ENCODE measurements at places on chromosomes 1 and 21.

- DNase-seq = no peak
Measured at GRCh38 chr21:43967981-43968380, 44.1 kb upstream of the TRAPPC10 start.

DNA sequence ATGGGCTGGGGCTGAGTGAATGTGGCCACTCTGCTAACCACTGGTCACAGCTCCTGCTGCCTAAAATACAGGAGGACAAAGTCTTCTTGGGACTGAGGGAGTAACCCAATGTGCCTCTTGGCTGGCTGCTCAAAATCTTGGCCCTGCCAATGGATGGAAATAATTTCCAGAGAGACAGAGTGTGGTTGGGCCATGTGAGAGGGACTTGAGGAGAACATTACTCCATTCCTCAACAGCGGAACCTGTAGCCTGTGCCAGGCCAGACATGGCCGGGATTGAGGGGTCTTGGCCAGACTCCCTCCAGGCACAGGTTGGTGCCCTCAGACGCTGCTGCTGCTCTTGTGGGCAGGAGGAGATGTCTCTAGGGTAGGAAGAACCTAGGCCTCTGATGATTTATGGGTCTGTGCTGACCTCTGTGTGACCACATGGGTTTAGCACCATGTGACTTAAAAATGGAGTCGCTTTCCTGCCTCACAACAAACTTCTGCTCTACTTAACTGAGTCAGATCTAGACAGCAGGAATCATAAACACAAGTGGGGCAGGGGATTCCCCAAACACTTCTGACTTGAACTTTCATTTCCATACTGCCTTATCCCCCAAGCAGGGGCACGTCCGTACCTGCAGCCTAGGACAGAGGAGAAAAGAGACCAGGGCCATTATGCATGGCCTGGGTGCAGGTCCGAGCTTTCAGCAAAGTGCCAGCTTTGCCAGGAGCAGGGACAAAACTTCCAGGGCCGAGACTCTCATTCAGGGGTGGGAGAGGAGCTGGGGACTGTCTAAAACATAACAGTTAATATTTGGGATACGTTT lies 79.2 kb downstream of the CD34 start:
- DNase-seq = no peak

DNA sequence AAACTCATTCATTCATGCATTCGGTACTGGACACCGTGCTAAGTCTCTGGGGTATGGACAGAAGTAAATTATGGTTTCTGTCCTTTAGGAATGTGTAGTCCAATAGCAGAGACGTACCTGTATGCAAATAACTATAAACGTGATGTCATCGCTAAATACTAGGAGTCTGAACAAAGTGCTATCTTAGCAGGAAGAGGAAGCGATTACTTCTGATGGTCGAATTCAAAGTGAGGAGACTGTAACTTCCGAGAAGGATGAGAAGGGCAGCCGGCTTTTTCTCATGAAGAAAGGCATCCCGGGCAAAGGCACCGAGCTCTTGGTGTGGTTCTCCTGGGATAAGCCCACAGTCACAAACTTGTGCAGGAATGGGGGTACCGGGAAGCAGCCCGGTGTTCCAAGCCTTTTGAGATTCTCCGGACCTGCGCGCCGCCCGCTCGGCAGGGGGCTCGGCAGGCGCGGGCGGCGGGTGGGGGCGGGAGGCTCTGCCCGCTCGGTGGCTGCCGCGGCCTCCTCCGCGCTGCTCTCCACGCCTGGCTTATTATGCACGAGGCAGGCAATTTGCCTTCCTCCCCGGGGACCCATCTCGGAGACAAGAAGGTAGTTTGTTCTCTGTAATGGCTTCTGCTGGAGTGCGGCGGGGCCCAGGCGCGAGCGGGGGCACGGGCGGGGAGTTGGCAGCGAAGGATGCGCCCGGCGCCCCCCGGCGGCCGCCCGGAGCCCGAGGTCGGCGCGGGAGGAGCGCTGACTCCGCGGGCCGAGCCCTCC lies 67.5 kb upstream of the CD1D start:
- DNase-seq = peak; percentile 43

DNA sequence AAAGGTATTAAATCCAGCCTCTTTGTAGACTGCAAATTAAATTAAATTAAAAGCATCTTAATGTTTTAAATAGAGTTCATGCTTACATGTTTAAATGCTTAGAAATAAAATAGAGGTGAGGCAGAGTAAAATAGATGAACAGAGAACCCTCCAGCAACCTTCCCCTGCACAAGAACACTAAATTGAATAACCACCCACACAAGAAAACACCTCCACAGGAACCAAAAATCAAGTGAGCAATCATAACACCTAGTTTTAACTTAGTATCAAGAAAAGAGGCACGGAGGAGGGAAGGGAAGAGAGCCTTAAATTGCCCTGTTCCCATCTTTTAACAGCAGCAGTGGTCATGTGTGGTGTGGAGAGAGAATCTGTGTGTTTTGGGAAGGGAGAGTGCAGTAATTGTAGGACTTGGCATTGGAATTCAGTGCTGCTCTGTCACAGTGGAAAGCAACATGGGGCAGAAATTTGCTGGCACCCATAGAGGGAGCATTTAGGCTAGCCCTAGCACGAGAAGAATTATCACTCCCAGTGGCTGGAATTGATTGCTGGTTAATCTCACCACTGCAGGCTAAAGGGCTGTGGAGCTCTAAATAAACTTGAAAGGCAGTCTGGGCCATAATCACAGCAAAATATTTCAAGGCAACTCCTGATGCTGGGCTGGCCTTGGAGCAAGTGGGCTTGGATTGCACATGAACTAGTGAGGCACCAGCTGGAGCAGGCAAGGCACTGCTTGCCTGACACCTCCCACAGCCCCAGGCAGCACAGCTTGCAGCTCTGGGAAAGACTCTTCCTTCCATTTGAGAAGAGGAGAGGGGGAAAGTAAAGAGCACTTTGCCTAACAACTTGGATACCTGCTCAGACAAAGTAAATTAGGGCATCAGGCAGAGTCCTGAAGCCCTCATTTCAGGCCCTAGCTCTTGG lies 1478.8 kb downstream of the NCAM2 start:
- no peak for DNase-seq

Data from hepatic stellate cell (primary cell).